ENCODE measurements at places on chromosomes 12 and 14. TPM values are rescaled to one million over a fixed set of nuclear protein-coding genes. Genes with fewer than 3 reads are reported as not detected.

LBHD2 gene
- not detected for total RNA-seq

DNA sequence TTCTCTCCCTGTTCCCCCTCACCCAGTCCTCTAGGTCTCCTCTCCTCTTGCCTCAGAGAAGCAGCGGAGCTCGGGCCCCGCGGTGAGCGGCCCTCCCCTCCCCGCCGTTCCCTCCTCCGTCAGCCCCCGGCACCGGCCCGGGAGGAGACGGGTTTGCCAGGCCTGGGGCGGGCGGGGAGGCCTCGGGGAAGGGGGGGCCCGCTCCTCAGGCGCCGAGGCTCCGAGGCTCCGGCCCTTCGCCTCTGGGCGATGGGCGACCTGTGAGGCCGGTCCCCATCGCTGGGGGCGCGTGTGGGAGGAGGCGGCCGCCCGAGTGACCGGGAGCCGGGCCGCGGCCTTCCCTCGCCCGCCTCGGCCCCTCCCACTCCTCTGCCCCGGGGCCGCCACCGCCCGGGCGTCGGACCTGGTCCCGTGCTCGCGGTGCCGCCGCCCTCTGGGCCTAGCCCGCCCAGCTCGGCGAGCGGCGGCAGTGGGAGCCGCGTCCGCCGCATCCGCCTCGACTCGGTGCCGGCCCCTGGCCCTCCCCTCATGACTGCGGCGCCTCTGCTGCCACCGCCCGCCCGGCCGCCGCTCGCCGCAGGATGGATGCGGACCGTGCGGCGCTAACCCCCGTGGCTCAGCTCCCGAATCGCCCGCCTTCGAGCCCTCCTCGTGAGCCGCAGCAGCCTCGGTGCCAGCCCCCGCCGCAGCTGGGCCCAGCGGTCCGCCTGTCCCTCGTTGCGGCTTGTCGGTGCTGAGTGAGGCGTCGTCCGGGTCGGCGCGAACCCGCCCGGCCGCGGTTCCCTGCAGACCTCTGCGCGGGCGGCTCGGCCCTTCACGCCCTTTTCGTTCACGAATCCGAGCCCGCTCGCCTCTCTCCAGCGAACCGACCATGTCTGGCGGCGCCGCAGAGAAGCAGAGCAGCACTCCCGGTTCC lies 574 bp downstream of the WNK1 start:
- H3K36me3 ChIP-seq = no peaks in the 10 kb centered on the region
- H3K4me1 ChIP-seq = peaks cover 12% of the 10 kb centered on the region
- peak overlapping the region; percentile 97 for H3K27ac ChIP-seq
- peak; percentile 87 for DNase-seq
- H3K4me3 ChIP-seq = peak overlapping the region; percentile 23

GNB3 gene
- 2.6 TPM for total RNA-seq

GRCh38 chr12:111069886-111070285 lies 149.5 kb upstream of the MYL2 start:
- H3K4me1 ChIP-seq = no peaks in the 10 kb centered on the region
- no peaks in the 10 kb centered on the region for H3K27me3 ChIP-seq
- DNase-seq = no peak
- H3K27ac ChIP-seq = no peak overlapping the region

GRCh38 chr12:65518771-65519170 lies 240.3 kb downstream of the MSRB3 start:
- no peaks in the 10 kb centered on the region for H3K36me3 ChIP-seq
- DNase-seq = no peak
- no peak overlapping the region for H3K27ac ChIP-seq
- H3K4me3 ChIP-seq = no peak overlapping the region
- H3K27me3 ChIP-seq = no peaks in the 10 kb centered on the region

ARG2 gene
- 35.0 TPM for total RNA-seq

GRCh38 chr14:43914041-43914693 lies 592.9 kb downstream of the FSCB start:
- DNase-seq = no peak
- no peaks in the 10 kb centered on the region for H3K27me3 ChIP-seq
- H3K4me1 ChIP-seq = no peaks in the 10 kb centered on the region

DNA sequence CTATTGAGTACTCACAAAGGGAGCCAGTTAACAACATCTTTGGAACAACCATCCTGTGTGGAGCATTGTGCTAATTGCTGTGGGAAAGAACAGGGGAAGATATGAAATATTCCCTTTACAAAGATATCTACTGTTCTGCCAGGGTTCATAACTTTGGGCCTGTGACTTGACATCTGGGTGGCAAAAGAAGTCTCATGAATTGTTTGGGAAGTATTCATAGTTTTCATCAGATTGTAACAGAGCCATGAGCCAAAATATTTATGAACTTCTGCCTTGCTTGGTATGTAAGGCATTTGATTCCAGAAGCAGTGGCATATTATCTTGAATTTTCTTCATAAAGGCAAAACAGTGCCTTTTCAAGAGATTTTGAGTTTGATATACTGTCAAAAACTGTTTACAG lies 816.2 kb downstream of the DIO2 start:
- H3K36me3 ChIP-seq = no peaks in the 10 kb centered on the region
- no peak overlapping the region for H3K4me3 ChIP-seq
- no peak for DNase-seq
- no peaks in the 10 kb centered on the region for H3K27me3 ChIP-seq
- no peaks in the 10 kb centered on the region for H3K4me1 ChIP-seq

- no peak overlapping the region for H3K27ac ChIP-seq
- DNase-seq = no peak
- no peaks in the 10 kb centered on the region for H3K27me3 ChIP-seq
- no peak overlapping the region for H3K4me3 ChIP-seq
- H3K36me3 ChIP-seq = no peaks in the 10 kb centered on the region
- H3K4me1 ChIP-seq = no peaks in the 10 kb centered on the region
These were observed 172.6 kb downstream of the PAX9 start for GRCh38 chr14:36834293-36834692.

DNA sequence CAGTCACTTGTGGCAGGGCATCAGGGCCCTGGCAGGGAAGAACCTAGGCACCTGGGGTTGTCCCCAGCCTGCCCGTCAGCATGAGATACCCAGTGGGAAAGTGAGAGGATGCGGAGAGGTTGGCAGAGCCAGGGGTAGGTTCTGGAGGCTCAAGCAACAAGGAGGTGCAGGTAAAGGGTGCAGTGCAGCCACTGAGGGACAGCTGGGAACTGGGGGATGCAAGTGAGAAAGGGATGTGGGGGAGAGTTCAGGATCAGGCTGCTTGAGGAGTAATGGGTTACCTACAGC lies 18.7 kb downstream of the VASH1 start:
- DNase-seq = no peak
- H3K4me1 ChIP-seq = no peaks in the 10 kb centered on the region
- H3K27ac ChIP-seq = no peak overlapping the region
- H3K27me3 ChIP-seq = no peaks in the 10 kb centered on the region
- no peak overlapping the region for H3K4me3 ChIP-seq
- H3K36me3 ChIP-seq = no peaks in the 10 kb centered on the region

KRT85 gene
- not detected for total RNA-seq

DNA sequence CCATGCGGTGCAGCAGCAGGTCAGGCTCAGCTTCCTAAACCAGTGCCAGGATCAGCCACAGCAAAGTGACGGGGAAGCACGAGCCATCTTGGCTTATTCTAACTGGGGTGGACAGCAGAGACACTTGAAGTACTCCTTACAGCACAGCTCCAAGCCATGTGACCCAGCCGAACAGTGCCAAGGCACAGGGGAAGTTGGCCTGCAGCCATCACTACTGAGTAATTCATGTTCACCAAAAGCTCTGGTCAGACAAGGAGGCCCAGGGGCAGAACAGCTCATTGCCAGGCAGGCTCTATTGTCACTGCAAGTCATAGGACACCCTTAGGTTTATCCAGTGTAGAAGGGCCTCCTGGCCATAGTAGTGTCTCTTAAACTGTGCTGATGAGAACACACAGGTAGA lies 23.4 kb upstream of the SLC35F4 start:
- no peaks in the 10 kb centered on the region for H3K27me3 ChIP-seq
- no peak overlapping the region for H3K4me3 ChIP-seq
- no peaks in the 10 kb centered on the region for H3K36me3 ChIP-seq

DNA sequence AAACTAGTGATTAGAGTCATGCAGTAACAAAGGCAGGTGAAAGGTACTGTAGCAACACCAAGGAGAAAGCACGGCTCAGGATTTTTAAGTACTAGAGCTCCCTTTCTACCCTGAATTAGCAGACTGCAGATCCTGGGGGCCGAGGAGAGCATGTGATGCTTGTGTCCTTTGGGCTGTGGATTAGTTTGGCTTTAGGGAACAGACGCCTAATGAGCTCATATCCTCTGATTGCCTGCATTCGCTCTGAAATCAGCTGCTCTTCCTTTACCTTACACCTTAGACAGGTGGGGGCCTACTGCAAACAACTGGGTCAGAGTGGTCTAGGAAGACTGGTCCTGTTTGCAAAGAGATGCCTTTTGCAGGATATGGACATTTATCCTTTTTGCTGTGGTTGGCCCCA lies 2.2 kb downstream of the PIP4K2C start:
- no peak overlapping the region for H3K4me3 ChIP-seq
- H3K36me3 ChIP-seq = no peaks in the 10 kb centered on the region
- no peak overlapping the region for H3K27ac ChIP-seq
- H3K27me3 ChIP-seq = peaks cover 5% of the 10 kb centered on the region
- H3K4me1 ChIP-seq = no peaks in the 10 kb centered on the region
- no peak for DNase-seq

- peaks cover 11% of the 10 kb centered on the region for H3K4me1 ChIP-seq
- no peak overlapping the region for H3K4me3 ChIP-seq
- H3K36me3 ChIP-seq = no peaks in the 10 kb centered on the region
- DNase-seq = no peak
- no peak overlapping the region for H3K27ac ChIP-seq
These were observed 1.6 kb downstream of the SLC6A12 start for GRCh38 chr12:212415-212714.

RAB15 gene
- total RNA-seq = 34.0 TPM

OVCH1 gene
- 0.53 TPM for total RNA-seq

SOX5 gene
- total RNA-seq = 26.4 TPM

DNA sequence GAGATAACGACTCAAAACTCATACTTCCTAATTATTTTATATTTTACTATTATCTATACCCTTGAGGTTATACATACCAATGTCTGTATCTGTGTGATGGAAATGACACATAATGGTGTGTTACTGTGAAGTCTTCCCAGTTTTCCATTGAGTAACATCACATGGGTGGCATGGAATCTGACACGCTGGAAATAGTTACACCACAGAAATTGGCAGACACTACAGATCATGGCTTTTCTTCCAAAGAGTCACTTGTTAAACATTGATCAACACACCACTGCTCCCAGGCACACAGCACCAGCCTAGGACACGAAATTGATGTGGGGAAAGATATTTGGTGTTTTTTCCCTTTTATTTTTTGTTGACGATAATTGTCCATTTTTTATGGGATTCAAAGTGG lies 33.0 kb upstream of the VWF start:
- peaks cover 12% of the 10 kb centered on the region for H3K4me1 ChIP-seq
- no peak overlapping the region for H3K4me3 ChIP-seq
- no peaks in the 10 kb centered on the region for H3K27me3 ChIP-seq
- H3K27ac ChIP-seq = no peak overlapping the region

DNA sequence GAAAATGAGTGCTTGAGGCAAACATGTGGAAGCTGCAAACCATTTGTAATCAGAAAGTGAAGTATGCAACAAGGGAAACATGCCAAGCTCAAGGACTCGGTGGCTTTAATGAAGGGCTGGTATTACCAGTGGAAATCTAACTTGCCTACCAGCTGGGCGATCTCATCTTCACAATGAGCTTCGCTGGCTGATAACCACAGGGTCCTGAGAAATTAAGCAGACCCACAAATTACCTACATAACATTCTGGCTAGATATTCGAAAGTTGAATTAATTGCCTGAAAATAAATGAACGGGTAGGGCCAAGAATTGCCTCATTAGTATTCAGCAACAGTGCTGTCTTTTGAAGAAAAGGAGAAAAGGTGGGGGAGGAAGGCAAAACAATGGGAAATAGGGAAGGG lies 439.4 kb downstream of the PDZRN4 start:
- no peaks in the 10 kb centered on the region for H3K4me1 ChIP-seq
- no peaks in the 10 kb centered on the region for H3K27me3 ChIP-seq
- DNase-seq = no peak
- no peak overlapping the region for H3K27ac ChIP-seq
- H3K36me3 ChIP-seq = no peaks in the 10 kb centered on the region

LIN7A gene
- 9.9 TPM for total RNA-seq

KLHL33 gene
- not detected for total RNA-seq

CCDC197 gene
- total RNA-seq = not detected

- DNase-seq = peak; percentile 5
- no peaks in the 10 kb centered on the region for H3K27me3 ChIP-seq
- no peaks in the 10 kb centered on the region for H3K36me3 ChIP-seq
- H3K4me3 ChIP-seq = no peak overlapping the region
These were observed 214.9 kb downstream of the CNTN1 start for GRCh38 chr12:40907115-40907527.

ESR2 gene
- 1.00 TPM for total RNA-seq

CINP gene
- 40.2 TPM for total RNA-seq

PLEK2 gene
- total RNA-seq = 4.8 TPM

Measured in hepatocyte (in vitro differentiated cells).